Memory B cell (primary cell): ENCODE measurements at places on chromosomes 11 and 22.

GRCh38 chr11:14189874-14190273 is 169.1 kb downstream of the RRAS2 start:
- no peak for DNase-seq

GRCh38 chr11:118933486-118933885 is 7.8 kb upstream of the BCL9L start:
- DNase-seq, result no peak

GRCh38 chr22:22817468-22818201 is 70.0 kb upstream of the IGLL5 start:
- no peak for DNase-seq

DNA sequence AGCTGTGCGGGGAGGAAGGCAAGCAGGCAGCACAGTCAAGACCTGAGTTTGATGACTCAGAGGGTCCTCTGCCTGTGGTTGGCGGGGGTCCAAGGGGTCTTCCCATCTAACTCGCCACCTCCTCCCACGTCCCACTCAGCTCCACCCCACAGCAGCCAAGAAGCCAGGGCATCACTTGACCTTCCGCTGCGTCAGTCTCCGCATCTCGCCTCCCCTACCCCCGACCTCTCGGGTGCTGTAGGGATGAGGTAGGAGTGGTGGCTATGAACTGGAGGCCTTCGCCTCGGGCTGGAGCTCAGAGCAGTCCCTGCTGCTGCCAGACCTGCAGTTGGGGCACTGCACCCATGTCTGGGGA is 90.6 kb downstream of the CDKN1C start:
- DNase-seq, result no peak

- DNase-seq, result no peak
Observed at GRCh38 chr22:23698094-23698493, 7.3 kb downstream of the RGL4 start.

- no peak for DNase-seq
Observed at GRCh38 chr11:15186146-15186545, 71.4 kb downstream of the INSC start.

- DNase-seq, result no peak
Observed at GRCh38 chr22:36088292-36088691, 59.7 kb upstream of the RBFOX2 start.

GRCh38 chr11:110891411-110891810 is 179.2 kb upstream of the ARHGAP20 start:
- DNase-seq, result no peak

- no peak for DNase-seq
Observed at GRCh38 chr11:32153747-32154146, 62.9 kb downstream of the RCN1 start.

GRCh38 chr22:41968601-41969000 is 642 bp upstream of the SEPTIN3 start:
- DNase-seq, result no peak
